Omental fat pad (tissue), 4 donors: ENCODE measurements at places on chromosomes 11 and 22.
A peak's percentile ranks its signal among the peaks of the same experiment; 100 is the strongest.

DNA sequence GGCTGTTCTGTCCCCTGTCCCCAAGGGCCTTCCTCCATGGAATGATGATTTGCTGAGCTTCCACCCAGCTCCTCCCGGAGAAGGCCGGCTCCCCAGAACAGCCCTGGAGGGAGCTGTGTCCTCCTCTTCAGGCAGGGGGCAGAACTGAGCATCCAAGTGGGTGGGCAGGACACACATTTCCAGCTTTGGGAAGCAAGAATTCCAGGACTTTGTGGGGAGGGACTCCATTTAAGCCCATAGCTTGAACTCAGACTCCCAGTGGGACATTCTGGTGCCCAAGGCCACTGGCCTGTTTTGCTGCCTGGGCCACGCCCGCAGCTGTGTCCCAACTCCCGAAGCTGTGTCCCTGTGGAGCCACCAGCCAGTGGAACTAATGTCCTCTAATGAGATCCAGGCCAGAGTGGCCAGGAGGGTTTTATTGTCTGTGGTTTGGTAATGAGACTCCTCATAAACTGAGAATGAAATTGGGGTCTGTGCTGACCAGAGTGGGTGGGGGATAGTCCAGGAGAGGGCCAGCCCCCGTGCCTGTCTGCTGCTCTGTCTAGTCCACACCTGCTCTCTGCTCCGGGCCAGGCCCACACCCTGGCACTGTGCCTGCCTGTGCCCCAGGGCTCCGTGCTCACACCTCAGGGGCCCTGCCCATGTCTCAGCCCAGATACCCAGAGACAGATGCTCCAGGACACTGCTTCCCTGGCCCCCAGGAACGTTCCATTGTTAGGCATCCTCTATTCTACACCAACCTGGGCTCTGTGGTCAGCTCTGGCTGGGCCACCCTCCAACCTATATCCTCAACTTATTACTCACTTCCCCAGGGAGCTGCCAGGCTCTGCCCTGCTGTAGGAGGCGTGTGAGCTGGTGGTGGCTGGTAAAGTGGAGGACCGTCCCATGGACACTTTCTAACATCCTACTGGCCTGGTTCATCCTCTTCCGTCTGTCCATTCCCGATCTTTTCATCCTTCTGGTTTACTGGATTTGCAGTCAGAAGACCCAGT lies 7.6 kb downstream of the NECTIN1 start:
- no peak for DNase-seq

- DNase-seq = no peak
Measured at GRCh38 chr11:44782478-44782877, 55.7 kb downstream of the TSPAN18 start.

DNA sequence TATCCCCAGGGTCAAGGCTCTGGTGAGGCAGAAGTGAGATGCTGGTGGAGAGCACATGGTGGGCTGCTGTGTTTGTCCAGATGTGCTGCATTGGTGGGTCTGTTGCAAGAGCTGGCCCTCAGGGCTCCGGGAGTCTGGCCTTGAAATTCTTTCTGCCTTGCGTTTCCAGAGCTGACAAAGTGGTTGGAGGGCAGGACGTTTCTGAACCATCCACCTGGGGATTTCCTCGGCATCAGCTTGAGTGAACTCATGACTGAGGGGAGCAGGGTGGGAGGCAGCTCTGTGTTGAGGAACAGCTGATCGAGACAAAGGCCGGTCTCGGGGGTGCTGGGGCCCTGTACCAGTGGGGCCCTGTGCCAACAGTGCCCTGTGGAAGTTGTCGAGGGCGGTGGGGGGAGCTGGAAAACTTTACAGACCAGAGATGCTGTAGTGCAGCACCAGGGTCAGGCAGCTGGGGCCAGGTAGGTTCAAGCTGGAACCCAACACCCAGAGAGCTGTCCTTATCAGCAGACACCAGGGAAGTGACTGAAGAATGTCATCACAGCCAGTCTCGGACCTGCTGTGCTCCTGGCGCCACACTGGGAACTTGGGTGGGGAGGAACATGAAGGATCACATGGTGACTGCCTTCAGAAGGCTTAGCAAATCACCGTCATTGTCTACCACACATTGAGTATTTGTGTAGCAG lies 4.9 kb downstream of the TSKU start:
- DNase-seq = no peak

- no peak for DNase-seq
Measured at GRCh38 chr11:6268820-6269219, 9.2 kb downstream of the CCKBR start.

- no peak for DNase-seq
Measured at GRCh38 chr11:79437981-79438630, 2.7 kb downstream of the TENM4 start.

DNA sequence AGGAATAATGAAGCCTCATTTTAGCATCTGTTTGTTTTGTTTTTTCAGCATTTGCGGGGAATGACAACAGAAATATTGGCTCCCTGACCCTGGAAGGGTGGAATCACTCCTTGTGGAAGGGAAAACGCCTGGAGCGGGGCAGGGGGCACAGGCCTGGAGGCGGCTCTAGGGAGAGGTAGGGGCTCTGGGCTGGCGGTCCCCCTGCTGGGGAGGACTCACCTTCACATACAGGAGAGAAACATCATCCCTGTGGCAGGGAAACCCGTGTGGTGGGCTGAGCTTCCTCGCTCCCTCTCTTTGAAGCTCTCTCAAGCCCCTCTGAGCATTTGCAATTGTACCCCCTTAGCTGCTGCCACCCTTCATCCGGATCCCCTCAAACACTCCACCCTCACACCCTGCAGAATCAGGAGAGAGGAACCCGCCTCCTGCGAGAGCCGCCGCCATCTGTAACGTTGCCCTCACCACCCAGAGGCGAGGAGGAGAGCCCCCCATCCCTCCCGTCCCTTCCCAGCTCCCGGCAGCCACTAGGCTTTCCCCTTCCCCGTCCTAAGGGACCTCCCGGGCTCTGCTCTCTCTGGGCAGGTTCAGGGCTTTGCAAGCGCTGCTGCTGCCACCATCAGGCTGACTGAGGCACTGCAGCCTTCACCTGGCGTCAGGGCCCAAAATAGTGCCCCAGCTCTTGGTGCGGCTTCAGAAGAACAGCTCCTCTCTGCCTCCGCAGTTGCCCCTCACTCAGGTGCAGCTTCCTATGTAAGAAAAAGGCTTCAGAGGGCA lies 10.4 kb downstream of the KIRREL3 start:
- DNase-seq = peak; percentile 60

DNA sequence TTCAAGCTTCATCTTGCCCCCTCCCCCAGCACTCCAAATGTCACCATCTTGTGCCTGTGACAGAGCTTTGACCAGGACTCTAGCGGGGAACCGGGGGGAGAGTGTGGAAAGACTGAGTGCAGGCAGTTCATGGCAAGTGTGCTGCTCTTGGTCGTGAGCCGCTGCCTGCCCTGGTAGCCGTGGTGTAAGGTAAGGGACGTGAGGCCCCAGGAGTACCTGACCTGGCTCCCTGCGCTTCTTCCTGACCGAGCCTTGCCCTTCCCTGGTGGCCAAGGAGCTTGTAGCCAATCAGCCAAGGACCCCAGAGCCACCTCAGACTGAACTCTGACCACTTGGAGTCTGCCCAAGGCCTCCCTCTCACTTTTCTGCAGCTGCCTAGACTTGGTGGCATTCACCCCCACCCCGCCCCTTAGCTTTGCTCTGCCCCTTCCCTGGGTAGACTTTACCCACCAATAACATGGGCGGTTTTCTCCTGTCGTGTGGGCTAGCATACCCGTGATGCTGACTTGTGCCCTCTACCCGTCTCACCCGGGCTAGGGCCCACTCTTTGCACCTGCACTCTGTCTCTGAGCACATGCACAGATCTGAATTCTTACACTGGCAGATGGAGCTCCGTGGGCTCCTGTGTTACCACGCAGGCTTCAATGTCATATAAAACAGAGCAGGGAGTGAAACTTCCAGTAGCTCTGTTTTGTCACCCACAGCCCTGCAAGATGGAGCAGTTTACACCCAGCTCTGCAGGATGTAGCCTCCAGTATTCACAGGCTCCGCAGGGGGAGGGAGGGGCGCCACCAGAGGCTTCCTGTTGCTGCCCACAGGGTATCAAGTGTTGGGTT lies 1.5 kb downstream of the DGKZ start:
- no peak for DNase-seq

DNA sequence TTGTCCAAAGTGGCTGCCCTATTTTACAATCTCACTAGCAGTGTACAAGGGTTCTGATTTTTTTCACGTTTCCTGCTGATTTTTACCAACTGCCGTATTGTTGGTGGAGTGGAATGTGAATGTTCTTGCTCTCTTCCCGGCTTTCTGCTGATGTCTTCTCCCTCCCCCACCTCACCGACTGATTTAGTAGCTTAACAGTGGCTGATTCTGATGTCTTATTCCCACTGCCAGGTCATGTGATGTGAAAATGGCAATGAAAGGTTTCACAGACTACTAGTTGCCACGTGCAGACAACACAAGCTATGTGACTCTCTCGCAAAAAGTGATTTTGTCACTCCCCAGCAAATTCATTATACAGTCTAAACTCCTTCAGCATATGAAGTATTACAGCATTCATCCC lies 17.3 kb upstream of the NEU3 start:
- no peak for DNase-seq

- no peak for DNase-seq
Measured at GRCh38 chr11:59918987-59919589, 19.1 kb upstream of the OOSP1 start.

DNA sequence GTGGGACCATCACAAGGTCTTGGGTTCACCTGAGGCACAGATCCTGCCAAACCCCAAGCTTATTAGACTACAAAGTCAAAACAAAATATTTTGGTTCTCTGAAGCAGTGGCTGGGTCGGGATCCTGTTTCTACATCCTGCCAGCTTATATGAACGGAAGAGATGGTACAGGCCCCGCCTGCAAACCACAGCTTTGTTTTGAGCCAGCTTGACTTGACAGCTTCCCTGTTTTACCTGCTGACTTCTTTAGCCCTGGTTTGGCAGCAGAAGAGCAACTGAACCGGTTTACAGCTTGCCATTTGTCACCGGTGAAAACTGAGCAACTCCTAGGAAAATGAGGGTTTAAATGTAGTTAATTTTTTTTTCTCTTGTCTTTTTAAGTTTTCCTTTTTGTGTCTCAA lies 11.4 kb downstream of the PACS1 start:
- DNase-seq = no peak

GRCh38 chr22:40328546-40329456 lies 17.5 kb upstream of the ADSL start:
- DNase-seq = no peak

DNA sequence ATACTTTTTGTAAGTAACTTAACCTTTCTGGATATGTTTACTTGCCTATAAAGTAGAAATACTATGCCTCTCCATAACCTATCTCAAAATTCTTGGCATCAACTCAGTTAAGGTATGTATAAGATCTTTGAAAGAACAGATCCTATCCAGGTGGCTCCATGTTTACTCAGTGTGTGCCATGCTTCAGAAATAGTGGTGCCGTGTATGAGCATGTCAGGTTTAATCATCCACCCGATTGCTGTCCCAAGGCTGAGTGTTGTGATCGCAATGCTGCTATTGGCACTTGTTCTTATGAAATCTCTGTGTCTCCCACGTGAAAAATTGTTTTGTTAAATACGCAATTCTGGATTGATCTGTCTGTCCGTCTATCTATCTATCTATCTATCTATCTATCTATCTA lies 85.9 kb upstream of the SNX19 start:
- no peak for DNase-seq

DNA sequence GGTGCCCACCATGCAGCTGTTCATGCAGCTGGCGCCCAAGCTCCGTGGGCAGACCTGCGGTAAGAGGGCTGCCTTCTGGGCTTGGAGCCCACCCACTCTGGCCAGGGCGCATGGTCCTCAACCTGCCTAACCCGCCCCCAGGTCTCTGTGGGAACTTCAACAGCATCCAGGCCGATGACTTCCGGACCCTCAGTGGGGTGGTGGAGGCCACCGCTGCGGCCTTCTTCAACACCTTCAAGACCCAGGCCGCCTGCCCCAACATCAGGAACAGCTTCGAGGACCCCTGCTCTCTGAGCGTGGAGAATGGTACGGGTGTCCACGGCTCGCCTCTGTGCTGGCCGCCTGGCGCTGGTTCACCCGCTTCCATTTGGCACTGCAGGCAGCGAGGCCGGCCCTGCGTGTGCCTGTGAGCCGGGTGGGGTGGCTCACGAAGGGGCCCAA lies 11.0 kb downstream of the MUC5AC start:
- no peak for DNase-seq

DNA sequence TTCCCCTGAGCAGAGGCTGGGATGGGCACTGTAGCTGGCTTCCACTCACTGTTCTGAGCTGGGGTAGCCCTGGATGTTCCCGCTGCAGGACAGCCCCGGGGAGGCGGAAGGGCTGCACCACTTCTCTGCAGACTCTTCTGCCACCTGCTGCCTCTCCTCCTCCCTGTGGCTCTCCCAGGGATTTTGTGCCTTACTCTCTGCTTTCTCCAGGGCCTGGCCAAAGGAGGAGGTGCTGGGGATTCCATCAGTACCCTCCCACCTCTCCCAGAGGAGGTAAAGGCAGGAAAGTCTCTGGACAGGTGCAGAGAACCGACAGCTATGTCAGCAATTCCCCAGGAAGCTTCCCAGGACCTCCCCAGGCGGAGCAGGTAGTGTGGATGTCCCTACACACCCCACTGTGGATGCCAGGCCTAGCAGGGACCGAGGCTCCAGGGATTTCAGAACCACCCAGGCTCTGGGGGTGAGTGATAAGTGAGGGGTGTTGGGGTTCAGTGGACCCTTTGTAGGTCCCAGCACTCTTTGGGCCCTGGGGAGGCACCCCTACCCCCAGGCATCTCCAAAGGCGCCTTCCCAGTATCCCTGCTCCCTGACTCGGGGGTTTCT lies 11.3 kb downstream of the DUSP8 start:
- no peak for DNase-seq
